ENCODE measurements at places on chromosomes 1 and 21.
A peak's percentile ranks its signal among the peaks of the same experiment; 100 is the strongest.

- no peak for DNase-seq
Measured at GRCh38 chr1:67138813-67139499, 4.2 kb upstream of the C1orf141 start.

- peak; percentile 53 for DNase-seq
Measured at GRCh38 chr1:16727190-16728111, 12.9 kb upstream of the RNU1-4 start.

- no peak for DNase-seq
Measured at GRCh38 chr1:228989992-228990827, 254.9 kb downstream of the RHOU start.

DNA sequence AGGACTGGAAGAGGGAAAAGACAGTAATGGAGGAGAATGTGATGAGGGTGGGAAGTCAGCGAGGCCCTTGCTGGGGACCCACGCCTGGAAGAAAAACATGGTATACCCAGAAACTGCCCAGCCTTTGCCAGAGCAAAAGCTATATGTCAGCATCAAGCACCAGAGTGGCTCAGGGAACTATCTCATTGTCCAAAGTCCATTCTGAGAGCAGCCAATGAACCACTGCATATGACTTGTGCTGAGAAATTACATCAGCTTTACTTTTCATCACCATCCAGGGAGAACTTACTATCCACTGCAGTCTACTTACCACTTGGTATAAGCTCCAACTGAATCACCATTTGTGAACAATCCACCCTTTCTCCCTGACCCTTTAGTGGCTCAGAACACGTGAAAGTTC is 148.1 kb downstream of the TTLL7 start:
- DNase-seq, result no peak

DNA sequence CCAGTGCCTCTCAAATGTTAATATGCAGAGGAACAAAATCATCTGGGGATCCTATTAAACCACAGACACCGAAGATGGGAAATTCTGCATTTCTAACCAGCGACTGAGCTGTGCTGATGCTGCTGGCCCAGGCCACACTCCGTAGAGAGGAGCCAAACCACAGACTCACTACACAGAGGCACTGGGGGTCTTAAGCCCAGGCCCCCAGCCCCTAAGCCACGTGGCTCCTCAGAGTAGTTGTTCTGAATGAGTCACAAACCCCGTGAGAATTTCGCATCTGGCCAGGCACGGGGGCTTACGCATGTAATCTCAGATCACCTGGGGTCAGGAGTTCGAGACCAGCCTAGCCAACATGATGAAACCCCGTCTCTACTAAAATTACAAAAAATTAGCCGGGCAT is 2.8 kb upstream of the CELA2A start:
- no peak for DNase-seq

GRCh38 chr1:116948046-116948445 is 38.3 kb downstream of the PTGFRN start:
- no peak for DNase-seq

GRCh38 chr1:24764848-24765247 is 19.6 kb downstream of the CLIC4 start:
- DNase-seq, result no peak

GRCh38 chr1:229336345-229336744 is 6.5 kb downstream of the CCSAP start:
- DNase-seq, result no peak

GRCh38 chr21:43021756-43022600 is 47.6 kb downstream of the PKNOX1 start:
- DNase-seq, result no peak

GRCh38 chr1:171902527-171902926 is 61.2 kb downstream of the DNM3 start:
- DNase-seq, result no peak

Data from A549 (cell line).